Fibroblast of mammary gland (primary cell): ENCODE measurements at places on chromosomes 12 and 14.

DNA sequence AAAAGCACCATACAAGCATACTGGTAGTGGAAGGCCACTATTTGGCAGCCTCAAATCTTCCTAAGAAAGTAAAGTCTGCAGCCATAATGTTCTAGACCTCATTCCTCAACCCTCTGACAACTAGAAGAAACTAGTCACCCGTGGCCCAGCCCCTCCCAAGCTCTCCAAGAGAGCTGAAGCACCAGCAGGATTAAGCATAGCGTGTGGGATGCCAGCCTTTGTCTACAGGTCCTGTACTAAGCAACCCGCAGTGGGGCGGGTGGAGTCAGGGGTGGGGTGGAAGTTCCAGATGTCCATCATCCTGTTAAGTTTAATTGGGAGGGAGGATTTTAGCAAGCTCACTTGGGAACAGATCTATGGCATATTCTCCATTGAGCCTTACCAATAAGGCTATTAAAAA, 14.2 kb downstream of the SLC11A2 start:
- no peak for DNase-seq

- DNase-seq, result peak; percentile 44
These were observed 972 bp downstream of the SAMD4A start for GRCh38 chr14:54567639-54568561.

GRCh38 chr14:67335781-67336180, 23.8 kb downstream of the ATP6V1D start:
- peak; percentile 41 for DNase-seq

GRCh38 chr14:102510616-102511520, 1.3 kb upstream of the ANKRD9 start:
- no peak for DNase-seq

DNA sequence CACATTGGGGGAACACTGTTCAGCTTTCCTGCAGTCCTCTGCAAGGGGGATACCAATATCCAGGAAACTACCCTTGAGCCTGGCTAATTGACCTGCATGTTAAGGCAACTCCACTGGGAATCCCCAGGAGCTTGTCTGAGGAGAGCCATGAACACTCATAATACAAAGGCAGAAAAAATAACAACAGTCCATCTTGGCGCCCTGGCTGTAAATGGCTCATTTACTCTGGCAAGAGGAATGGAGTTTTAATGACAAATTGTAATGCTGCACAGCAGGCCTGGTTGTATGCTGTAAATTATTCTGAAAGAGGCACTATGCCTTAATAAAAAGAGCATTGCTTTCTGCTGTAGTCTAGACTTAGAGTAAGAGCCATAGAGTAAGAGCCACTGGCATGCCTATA, 58.3 kb downstream of the SLC8A3 start:
- no peak for DNase-seq

- no peak for DNase-seq
These were observed 261.8 kb downstream of the TMTC2 start for GRCh38 chr12:82948491-82948890.

DNA sequence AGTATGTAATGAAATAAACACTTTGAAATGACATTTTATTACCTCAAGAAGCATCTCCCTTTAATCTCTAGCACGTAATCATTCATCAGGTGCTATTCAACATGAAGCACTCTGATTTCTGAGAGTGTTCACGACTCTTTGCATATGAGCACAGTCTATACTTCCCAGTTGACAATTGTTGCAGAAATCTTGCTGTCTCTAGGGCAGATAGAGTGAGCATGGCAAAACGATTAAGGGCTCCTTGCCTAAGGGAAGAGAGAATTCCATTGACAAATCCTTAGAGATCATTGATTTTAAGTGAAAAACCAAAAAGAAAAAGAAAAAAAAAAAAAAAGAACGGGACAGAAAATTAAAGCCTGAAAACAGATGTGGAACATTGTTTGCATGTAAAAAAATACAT, 107.6 kb downstream of the C12orf50 start:
- no peak for DNase-seq

DNA sequence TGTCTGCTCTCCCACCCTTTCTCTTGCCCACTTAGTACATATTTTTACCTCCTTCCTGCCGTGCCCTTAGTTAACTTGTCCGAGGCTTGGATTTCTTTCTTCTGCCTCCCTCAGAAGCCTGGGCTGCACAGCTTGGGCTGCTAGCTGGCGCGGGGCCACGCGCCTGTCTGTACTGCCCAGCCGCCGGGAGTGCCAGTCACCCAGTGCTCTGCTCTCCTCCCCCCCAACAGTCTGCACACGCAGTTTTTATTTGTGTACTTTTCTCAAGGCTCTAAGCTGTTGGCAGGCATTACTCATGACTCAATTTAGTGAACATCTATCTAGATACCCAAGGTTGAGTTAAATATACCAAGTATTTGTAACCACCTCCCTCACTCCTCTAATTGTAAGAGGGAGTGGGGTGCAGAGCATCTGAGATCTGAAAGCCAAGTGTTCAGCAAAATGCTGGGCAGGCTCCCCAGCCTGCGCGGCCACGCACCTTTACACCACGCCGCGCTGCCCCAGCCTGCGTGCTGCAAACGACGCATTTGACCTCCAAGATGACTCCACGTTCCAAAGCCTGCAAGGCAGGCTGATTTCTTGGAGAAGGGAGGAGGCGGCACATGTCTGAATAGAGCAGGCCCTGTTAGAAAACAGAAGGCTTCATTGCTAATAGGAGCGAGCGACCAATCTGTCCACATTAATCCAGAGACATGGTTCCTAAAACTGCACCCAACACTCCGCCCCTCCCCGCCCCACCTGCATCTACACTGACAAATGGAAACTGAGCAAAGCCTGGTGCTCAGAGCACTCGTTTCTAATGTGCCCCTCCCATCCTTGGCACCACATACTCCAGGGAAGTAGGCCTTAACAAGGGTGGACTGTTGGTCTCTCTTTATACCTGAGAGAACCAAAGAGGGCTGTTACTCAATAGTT, 18.2 kb upstream of the CACNA2D4 start:
- DNase-seq, result peak; percentile 48

DNA sequence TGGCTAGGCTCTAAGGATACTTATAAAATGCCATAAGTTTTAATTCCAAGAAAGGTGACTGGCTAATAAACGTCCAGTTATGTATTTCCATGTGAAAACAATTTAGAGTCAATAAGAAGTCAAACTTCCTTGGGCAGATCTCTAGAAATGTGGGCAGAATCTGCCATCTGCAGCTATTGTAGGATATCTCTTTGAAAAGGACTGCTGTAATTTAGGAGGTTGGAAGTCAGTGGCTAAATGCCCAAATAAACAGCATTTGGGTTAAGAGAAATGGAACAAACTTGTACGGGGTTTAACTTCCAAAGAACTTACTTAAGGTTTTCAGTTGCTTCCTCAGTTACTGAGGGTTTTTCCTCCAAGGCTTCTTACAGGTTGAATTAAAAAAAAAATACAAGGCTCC, 121.6 kb downstream of the FIGNL2 start:
- no peak for DNase-seq

GRCh38 chr12:104422441-104422840, 34.3 kb upstream of the CHST11 start:
- no peak for DNase-seq

DNA sequence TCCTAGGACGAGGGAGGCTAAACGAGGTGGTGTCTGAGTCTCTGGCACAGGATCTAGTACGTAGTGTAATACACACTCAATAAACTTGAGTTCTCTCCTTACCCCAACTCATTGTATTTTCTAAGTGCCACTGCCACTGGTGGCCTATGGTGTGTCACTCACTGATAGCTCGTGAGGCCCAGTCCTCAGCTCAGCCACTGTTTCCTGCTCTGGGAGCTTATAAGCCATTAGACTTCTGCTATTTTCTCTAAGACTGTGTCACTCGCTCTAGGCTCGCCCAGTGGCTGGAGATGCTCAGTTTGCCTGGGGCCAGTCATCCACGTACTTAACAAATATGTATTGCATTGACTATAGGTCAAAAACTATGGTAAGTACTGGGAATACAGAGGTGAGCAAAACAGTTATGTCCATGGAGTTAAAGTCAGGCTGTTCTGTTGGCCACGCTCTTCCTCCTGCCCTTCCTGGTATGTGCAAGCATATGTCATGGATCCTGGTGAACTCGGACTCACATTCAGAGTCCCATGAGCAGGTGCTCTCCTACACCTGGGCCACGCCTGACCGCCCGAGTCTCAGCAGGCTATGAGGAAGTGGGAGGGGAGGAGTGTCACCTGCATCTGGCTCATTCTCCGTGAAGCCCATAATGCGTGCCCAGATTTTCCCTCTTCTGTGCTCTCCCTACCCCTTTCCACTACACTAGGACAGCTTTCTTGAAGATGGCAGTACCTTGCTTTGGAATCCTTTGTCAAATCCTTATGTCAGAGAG, 41.6 kb downstream of the DEGS2 start:
- no peak for DNase-seq

DNA sequence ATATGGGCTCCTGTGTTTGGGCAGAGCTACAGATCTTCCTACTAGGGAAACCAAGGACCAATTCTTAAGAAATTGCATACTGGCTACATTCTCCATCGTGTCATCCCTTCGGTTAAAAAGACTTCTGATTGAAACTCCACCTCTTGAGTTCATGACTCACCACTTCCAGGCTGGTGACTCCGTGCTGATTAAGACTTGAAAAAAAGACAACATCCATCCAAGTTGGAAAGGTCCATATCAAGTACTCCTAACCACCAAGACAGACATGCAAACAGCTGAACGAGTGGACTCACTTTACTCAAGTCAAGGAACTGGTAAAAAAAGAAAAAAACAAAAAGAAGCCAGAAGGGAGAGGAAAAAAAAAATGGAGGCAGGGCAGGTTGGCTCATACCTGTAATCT, 63.4 kb downstream of the APOBEC1 start:
- peak; percentile 91 for DNase-seq

DNA sequence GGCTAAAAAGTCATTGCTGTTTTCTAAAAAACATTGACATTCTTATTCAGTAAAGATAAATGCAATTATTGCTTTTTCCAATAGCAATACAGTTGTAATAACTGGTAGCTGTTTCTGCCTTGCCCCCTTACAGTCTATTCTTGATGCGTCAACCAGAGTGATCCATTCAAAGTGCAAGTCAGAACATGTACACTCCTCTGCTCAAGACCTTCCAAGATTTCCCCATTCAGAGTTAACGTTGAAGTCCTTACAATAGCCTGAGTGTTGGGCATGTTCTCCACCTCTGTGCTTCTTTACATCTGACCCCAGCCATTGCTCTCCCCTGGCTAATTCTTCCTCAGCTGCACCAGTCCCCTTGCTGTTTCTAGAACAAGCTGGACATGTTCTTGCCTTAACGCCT, 24.3 kb downstream of the VRK1 start:
- no peak for DNase-seq

GRCh38 chr14:88682495-88683114, 110.1 kb downstream of the EML5 start:
- no peak for DNase-seq

DNA sequence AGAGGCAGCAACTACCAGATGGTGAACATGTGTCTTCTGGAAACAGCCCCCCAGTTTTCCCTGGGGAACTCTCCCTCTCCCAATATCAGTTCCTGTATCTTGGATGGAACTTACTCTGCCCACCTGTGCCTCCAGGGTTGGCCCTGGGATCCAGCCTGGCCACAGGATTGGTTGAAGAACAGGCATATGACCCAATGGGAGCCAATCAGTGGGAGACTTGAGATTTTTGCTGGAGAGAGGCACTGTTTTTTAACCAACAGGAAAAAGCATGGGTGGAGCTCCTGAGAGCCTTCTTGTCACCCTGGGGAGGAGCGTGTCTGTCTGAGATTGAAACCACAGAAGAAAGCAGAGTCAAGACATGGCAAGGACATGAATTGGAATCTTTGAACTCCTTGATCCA, 33.6 kb upstream of the COX6A1 start:
- DNase-seq, result peak; percentile 3

GRCh38 chr12:65858831-65859230, 34.5 kb downstream of the HMGA2 start:
- DNase-seq, result peak; percentile 87

GRCh38 chr12:44531320-44531971, 344.7 kb downstream of the NELL2 start:
- no peak for DNase-seq

- no peak for DNase-seq
These were observed 786.8 kb downstream of the TMTC2 start for GRCh38 chr12:83473408-83474095.

GRCh38 chr12:99567072-99567471, 80.5 kb upstream of the GARIN6 start:
- DNase-seq, result no peak

DNA sequence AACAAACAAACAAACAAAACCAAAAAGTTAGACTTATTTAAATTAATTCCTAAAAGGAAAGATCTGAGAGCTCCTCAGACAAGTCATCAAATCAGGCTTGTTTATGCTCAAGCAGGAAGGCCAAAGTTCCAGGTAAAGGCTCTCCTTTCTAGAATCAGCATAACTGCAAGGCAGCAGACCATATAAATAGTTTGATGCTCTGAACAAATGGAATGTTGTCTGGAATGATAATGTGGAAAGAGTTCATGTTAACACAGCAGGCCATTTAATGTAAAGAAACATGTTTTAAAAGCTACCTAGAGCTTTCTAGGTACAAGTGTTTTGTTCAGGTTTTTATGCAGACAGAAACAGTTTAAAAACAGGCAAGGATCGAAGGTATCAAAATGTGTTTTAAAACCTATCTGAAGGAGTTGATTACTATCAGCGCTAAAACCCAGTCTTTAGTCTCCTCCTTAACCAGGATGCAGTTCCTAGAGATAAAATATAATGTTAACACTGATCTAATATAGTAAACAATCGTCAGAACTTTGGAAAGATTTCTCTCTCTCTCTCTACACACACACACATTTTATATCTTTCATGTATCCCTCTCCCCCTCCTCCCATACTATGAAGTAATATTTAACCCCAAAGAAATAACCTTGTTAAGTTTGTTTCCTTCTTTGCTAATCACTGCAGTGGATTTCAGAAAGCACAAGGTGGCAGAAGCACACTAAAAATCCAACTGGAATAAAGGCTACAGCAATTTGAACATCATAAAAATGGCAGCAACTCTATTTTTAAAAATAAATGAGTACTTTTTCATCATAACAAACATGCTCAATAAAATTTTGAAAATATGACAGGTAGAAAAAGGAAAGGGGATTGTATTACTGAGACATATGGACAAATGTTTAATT, 135.5 kb downstream of the PAWR start:
- peak; percentile 71 for DNase-seq

DNA sequence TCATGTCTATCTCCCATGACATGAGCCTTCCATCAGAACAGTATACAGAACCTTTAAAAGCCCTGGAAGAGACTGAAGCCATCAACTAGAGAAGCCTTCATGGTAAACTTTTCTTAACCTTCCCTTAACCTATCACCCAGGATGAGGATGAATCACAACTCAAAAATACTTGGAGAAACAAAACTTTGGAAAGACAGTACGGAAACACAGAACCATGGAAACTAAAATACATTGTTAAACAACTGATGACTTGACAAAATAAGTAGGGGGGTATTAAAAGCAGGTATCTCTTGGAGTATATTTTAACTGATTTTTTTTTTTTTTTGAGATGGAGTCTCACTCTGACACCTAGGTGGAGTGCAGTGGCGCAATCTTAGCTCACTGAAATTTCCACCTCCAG, 8.7 kb downstream of the TM7SF3 start:
- no peak for DNase-seq
